Pancreas (tissue), 10 donors: ENCODE measurements at places on chromosomes 12 and 14. TPM values are rescaled to one million over a fixed set of nuclear protein-coding genes. Genes with fewer than 3 reads are reported as not detected.

The MGST1 gene
- total RNA-seq, result 52.7 TPM

DNA sequence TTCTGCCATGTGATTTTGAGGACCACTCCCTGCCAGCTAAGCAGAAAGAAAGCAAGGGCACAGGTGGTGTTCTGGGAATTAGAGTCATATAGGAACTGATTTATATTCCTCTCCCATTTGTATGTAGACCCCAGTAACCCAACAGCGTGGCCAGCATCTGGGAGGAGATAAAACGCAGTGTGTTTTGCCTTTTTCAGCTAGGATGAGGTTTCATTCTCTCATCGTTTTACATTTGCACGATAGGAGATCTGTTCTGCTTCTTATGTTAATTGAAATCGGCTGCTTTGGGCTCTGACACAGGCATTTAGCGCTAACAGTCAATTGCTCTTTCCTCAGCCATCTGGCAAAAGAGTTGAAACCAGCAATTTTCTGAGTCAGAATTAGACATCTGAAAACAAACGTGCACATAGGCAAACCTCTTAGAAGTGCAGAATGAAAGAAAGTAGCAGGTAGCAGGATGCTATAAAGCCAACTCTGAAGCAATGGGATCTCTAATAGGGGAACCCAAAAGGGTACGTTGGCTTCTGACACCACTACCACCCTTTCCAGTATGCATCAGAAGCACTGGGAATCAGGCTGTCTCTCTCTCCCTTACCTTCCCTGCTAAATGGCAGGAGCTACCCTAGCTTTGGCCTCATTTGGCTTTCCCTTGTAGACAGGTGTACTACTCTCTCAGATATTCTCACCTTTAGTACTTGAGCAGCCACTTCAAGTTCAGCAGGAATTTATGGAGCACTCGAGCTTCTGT, 219.1 kb downstream of the PHLDA1 start:
- DNase-seq, result no peak

- no peak for DNase-seq
Observed at GRCh38 chr14:38502239-38502638, 246.3 kb upstream of the CLEC14A start.

DNA sequence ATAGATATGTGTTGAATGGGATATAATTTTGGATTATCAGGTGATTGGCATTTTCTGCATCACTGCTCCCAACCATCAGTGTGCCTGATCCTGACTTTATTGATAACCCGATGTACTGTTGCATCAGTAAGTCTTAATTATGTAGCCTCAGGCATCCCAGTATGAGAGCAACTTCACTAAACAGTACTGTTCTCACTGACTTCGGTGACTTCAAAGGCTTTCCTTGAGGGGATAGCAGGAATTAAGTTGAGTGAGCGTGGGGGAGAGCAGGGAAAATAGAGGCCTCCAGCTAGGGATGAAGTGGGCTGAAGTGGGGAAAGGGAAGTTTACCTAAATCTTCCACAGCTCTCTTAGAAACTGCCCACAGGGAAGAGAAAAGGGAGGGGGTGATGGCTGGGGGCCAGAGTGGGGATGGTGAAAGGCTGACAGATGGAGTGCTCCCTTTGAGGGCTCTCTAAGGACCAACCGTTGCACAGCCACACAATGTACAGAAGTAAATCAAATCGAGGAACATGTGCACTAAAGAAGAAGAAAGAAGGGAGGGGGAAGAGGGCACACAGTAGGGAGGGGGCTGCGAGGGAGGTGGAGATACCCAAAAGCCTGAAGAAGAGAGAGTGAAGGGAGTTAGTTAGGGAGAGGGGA, 10.7 kb upstream of the NEUROD4 start:
- no peak for DNase-seq

The AICDA gene
- total RNA-seq, result not detected

The ACSM4 gene
- not detected for total RNA-seq

- no peak for DNase-seq
Observed at GRCh38 chr12:94938583-94938982, 64.9 kb downstream of the NDUFA12 start.

DNA sequence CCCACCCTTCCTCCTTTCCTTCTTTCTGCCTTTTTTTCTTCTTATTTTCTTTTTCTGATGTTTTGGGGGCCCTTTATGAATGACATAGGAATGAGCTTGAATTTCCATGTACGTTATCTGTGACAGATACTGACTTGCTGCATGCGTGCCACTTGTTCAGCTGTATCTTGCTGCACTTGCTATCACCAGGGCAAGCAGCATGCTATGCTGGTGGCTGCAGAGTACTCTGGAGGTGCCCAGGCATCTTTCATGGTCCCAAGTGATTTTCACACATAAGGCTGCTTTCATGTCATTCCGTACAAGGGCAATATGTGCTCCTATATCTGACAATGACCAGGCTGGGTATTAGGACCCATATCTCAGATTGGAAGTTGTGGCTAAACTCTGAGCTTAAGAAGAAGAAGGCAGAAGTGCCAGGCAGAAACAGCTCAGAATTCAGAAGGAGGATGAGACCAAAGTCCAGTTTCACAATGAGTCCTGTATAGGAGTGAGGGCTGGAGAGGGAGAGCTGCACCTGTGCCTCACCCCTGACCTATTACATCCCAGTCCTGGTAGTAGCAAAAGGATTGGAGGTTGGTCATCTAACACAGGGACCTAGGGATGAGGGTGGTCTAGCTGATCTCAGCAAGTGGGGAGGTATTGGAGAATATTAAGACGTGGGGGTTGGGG, 299.0 kb upstream of the DDHD1 start:
- DNase-seq, result no peak

The KRT83 gene
- total RNA-seq, result not detected

The SYT1 gene
- total RNA-seq, result 0.37 TPM

DNA sequence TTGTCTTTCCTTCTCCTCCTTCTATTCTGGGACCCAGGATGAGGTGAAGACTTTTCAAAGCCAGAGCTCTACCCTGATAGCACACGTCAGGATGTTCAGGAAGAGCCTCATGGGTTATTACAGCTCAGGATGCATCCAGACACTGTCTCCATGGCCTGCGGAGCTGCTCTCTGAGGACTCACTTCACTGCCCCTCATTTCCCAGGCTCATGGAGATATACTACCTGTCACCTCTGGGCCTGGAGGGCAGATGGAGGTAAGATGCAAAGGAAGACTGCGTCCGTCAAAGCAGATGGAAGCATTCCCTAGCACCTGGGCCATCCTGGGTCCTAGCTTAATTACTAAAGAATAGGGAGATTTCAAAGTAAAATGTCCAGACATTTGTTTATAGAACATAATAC, 32.6 kb downstream of the STON2 start:
- no peak for DNase-seq

DNA sequence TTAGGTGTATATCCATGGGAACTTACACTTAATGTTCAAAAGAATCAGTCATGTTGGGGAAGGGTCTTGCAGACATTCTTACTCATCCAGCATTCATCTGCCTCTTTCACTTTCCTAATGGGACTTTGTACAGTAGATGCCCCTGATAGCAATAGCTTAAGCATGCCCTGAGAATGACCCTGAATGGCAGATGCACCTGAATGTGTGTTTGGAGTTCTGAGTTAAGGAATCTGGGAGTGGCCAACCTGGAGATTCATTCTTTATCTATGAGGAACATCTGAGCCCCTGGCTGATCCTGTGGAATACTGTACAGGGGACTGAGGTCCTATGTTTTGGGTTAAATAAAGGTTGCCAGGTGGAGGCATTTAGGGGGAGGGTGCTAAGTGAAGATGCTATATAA, 71.3 kb upstream of the MANSC4 start:
- no peak for DNase-seq

The CD69 gene
- total RNA-seq, result 0.66 TPM

DNA sequence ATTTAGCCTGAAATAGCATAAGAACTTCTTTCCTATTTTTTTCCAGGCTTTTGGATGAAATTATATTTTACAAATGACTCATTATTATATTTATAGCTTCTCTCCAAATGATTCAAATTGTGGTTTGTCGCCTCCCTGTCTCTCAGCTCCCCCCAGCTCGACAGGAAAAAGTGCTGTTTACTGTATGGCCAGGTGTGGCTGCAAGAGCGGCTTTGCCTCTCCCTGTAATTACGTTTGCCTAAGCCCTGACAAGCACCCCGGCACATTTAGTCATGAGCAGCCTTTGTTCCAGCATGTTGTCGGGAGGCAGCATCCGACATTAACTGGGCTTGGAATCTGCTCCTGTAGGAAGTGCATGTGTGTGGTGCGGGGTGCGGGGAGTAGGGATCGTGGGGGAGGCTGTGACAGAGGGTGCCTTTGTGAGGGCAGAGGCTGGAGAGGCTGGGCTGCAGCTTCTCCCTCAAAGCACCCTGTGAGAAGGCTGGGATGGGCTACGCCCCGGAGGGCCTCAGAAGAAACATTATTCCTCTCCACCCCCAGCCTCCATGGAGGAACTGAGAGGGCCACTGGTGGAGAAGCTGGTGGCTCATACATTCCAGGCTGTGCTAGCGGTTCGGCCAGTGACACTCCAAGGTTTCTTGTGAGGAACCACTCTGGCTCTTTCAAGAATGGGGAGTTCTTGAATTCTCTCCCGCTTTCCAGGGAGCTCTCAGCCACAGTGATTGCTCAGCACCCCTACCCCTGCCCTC, 42.1 kb upstream of the CTDSP2 start:
- DNase-seq, result no peak

- DNase-seq, result no peak
Observed at GRCh38 chr12:90407841-90408240, 547.1 kb downstream of the CCER1 start.

DNA sequence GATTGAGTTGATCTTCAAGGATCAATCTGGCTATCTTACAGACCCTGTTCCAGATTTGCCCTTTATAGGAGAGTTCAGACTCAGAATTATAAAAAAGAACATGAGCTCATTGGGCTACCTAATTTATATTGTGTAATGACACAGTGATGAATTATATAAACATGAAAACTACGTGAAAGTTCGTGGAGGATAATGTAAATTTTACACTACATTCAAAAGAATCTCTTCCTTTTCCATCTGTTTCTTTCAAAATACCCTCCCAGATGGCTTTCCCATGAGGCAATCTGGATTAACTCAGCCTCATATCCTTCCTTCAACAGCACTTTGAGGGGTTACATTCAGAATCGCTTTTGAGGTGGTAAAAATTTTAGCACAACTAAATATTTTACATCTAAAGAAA, 129.3 kb downstream of the HMGA2 start:
- DNase-seq, result no peak

DNA sequence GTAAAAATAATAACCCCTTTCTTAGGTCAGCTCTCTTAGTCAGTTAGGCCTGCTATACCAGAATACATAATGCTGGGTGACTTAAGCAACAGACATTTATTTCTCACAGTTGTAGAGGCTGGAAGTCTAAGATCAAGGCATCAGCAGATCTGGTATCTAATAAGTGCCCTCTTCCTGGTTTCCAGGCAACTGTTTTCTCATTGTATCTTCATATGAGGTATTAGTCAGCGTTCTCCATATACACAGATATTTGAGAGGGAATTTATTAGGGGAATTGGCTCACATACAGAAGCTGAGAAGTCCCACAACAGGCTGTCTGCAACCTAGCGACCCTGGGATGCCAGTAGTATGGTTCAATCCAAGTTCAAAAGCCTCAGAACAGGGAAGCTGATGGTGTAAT, 896.0 kb downstream of the GALC start:
- DNase-seq, result no peak
